Stimulated activated CD4-positive, alpha-beta T cell treated with anti-CD3 and anti-CD28 coated beads, TNF-alpha, amount 100 ng/mL, for 48 hours (primary cell): ENCODE measurements at places on chromosomes 1 and 21.

DNA sequence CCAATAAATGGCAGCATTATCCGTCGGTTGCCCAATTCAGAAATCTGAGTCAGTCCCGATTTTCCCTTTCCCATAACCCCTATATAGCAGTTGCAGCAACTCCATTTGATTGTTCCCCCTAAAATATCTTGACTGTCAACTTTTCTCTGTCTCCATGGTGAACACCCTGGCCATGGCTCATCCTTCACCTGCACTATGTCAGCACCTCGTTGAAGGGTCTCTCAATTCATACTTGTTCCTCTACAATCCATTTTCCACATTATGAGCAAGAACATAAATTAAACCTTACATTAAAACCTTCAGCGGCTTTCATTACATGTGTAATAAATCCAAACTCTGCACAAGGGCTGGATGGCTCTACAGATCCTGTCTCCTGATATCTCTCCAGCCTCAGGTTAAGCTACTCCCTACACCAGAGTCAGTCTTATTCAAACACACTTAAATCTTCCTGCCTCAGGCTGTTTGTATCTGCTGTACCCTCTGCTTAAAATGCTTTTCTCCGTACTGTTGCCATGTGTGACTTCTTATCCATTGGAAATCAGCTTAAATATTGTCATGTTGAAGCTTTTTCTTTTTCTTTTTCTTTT lies 87.3 kb downstream of the BACH1 start:
- no peak for DNase-seq

DNA sequence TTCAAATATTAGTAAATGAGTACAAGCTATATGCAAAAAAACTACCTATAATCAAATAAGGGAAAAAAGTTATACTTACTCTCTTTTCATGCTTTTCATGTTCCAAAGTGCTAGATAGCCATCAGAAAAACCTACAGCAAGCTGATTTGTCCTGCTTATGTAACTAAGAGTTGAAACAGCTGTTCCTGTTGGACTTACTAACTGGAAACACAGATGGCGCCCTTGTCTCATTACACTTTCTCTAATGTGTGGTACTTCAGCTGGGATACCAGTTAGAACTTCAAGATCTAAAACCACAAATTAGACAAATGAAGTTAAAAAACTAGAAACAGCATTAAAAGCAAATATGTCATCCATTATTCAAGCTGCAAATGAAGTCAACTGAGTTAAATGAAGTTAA lies 24.3 kb downstream of the AHCTF1 start:
- DNase-seq: no peak

DNA sequence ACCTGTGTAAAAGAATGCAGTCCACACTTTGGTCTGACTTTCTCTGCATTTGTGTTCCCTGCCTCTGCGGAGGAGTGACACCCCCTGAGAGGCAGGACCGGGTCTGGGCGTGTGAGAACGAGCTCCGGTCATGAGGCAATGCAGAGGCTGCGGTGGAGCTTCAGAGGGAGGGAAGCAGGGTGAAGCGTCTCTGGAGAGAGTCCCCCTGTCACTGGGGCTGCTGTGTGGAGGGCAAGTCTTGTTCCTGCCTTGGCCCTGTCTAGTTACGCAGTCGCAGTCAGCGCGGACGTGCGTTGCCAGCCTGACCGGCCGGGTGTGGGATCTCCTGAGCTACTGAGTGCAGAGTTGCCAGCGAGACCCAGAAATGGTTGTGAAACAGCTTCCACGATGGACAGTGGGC lies 48.5 kb downstream of the BACE2 start:
- no peak for DNase-seq

GRCh38 chr1:163766257-163766918 lies 444.6 kb downstream of the NUF2 start:
- no peak for DNase-seq

DNA sequence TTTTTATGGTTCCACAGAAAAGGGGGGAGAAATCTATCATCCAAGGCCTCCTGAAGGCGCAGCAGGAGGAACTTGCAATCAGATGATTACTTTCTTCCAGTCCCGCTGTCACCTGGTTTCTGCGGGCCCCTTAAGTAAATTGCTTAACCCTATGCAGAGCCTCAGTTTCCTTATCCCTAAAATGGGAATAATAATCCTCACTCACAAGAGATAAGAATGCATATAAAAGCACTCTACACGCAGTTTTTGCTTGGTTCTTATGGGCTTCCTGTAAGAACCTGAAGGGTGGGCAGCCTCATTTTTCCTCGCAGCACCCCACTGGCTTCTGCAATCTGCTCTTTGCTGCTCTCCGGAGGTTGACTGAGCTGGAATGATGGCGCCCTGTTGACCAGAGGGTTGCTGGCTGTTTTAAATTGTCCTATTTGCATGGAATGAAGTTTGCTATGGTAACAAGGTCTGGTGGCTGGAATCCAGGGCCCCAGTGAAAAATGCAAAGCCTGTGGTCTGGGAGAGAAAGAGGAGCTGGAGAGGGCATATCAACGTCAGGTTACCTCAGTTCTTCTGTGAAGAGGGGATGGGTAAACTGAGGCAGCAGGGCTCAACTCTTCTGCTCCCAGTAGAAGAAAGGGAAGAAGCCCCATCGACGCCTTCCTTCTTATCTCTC lies 1.0 kb upstream of the KAZN start:
- no peak for DNase-seq

DNA sequence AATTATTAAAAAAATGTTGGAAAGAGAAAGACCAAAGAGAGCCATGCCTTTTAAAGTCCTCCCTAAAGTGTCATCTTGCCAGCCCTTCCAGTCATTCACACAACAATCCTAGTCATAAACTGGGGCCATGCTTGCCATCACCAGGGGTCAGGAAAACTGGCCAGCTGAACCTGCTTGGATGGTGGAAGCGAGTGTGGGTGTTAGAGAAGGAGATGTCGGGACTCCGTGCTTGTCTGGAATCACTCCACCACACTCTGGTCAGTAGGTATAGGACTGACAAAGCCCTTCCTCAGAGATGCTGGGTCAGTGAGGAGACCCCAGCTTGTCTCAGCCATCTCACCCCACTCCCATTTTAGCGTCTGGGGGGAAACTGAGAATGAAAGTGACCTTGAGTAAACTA lies 3.3 kb upstream of the HAPLN2 start:
- DNase-seq: no peak

GRCh38 chr1:202311875-202312635 lies 29.7 kb downstream of the UBE2T start:
- no peak for DNase-seq

DNA sequence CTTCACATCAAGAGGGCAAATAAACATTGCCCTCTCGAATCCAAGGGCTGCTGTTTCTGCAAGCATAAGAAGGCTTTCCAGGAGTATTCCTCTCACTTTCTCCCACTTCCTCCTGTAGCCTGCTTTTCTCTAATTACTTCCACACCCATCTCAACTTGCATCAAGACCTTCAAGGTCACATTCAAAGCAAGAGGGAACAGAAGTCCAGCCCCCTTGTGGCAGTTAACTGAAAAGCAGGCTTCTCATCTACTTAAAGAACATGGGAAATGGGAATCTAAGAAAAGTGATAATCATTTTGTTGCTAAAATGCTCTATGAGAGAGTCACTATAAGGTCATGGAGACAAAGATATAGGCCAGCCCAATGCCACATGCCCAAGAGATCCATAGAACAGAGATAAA lies 874.4 kb downstream of the KCNT2 start:
- no peak for DNase-seq

- DNase-seq: no peak
Observed at GRCh38 chr1:24594328-24594598, 38.4 kb downstream of the NCMAP start.

- DNase-seq: no peak
Observed at GRCh38 chr1:157006676-157007075, 38.9 kb downstream of the ARHGEF11 start.

DNA sequence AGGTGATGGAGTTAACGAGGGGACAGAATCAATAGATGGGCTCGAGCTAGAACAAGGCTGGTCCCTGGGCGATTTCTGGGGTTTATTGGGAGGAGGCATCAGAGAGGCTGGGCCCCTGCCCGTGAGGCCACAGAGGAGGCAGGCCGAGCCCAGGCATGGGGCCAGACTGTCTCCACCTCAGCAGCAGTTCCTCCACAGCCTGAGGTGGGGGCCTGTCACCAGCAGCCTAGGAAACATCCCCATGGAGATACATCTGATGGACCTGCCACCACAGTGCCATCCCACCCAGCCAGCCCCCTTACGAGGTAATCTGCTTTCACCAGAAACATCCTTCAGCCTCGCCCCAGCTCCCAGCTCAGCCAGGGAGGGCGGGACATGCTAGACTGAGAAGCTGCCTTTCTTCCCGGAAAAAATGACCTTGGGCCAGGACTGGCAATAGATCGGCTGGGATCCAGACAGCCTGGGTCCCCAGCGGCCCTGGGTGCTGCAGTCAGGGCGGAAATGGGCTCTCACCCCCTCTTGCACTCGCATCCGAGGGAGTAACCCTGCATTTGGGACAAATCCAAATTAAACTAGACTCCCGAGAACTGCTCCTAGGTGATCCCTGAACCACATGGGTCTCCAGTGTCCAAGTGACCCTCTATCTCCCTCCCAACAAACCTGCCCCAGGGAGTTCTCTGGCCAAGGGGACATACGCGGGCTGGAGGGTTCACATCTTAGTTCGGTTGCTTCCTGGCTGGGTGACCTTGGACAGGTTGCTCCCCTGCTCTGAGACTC lies 10.0 kb upstream of the EPHA8 start:
- no peak for DNase-seq

DNA sequence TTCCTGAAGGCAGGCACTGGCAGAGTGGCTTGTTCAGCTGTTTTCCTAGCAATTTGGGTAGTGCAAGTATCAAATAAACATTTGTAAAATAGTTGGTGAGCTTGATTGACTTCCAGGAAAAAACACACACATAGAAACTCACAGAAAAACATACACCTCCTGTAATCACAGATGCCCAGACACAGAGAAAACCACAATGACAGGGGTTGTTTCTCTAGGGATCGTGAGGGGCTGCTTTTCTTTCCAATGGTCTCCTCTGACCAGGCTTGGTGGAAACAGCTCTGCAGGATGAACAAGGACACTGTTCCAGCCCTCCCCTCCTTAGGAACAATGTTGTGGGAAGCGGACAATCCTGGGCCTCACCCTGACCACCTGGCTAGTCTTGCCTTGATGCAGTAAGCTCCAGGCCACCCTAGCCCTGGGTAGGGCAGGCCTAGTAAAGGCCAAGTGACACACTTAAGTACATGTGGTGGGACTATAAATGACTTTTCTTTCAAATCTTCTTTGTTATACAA lies 142.5 kb upstream of the HMGB4 start:
- DNase-seq: no peak

GRCh38 chr1:217389895-217390294 lies 241.0 kb downstream of the GPATCH2 start:
- DNase-seq: no peak

DNA sequence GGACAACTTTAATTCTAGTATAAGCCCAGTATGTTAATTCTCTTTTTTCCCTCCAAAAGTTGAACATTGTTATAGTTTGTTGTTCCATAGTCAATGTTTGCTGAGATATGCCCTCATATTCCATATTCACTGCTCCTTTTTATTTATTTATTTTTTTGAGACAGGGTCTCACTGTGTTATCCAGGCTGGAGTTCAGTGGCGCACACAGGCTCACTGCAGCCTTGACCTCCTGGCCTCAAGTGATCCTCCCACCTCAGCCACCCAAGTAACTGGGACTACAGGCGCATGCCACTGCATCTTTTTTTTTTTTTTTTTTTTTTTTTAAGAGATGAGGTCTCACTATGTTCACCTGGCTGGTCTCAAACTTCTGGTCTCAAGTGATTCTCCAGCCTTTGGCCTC lies 38.7 kb downstream of the GFI1 start:
- no peak for DNase-seq

DNA sequence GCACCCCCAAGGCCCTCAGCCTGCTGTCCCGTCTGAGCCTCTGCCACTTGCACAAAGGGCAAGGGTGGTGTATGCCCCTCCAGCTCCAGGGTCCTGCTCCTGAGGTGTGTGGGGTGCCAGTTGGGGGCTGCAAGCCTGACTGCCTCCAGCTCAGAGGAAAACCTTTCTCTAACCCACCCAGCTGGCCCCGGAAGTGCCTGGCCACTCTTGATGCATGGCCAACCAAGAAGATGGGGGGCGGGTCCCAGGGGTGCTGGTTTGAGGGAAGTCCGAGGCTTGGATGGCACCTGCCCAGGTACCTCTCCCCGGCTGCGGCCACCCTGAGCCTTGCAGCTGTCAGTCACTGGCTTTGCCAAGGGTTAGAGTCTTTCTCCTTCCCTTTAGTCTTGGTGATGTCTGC lies 112.6 kb upstream of the TMPRSS2 start:
- DNase-seq: no peak
